ENCODE measurements at places on chromosomes 2 and 18.
A peak's percentile ranks its signal among the peaks of the same experiment; 100 is the strongest.

DNA sequence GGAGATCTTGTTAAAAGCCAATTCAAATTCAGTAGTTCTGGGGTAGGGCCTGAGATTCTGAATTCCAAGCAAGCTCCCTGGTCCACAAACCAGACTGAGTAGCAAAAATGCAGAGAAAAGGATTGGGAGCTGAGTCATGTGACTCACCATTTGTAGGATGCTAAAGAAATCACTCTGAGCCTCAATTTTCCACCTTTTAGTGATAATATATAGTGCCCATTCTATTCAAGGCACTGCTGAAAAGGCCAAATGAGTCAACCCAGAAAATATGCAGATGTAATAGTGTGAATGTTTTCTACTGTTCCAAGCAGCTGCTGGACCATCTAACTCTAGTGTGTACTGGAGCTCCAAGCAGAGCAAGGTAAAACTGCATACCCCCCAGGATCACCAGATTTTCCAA, 47.2 kb downstream of the SLC14A2 start:
- no peak for DNase-seq

DNA sequence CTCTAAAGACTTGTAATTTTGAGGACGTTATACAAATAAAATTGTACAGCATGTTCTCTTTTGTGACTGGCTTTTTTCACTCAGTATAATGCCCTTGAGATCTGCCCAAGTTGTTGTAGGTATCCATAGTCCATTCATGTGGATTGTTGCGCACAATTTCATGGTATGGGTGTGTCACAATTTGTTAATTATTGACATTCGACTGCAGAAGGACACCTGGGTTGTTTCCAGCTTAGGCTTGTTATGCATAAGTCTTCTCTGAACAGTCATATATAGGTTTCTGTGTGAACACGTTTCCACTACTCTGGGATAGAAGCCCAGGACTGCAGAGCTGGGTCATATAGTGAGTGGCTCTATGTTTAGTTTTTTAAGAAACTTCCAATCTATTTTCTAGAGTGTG, 800.8 kb upstream of the SALL3 start:
- DNase-seq = no peak

DNA sequence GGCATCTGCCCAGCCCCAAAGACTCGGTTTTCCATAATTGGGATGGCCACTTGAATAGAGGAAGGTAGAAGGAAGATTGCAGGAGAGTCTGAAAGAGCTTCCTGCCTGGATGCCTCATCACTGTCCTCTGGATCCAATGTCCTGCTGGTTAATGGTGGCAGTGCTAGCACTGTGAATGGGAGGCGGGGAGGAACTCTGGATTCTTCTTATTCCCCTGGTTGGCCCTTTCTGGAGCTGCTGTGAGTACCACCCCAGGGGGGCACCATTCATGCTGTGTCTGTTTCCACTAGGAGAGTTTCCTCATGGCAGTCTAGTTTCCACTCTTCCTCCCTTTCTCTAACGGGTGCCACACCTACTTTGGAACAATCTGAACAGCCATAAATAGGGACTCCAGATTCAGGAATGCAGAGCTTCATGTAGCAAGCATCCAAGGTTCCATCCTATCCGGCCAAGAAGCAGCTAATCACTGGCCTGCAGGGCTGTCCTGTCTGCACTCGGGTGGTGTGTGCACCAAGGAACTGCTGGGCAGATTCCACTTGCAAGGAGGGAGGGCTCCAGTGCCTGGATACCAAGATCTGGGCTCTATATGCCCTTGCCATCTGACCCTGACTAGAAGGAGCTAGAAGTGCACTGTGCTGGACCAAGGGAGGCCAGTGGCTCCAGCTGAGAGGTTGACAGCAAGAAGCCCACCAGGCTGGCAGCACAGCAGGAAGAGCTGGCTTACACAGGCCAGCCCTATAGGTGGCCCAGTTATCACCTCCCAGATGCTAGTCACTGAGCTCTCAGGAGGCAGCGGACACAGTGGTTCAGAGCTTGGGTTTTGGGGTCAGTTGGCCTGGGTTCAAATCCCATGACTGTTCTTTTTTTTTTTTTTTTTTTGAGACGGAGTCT, 4.6 kb upstream of the ATOH8 start:
- no peak for DNase-seq

- no peak for DNase-seq
Measured at GRCh38 chr2:178855151-178855550, 47.9 kb upstream of the TTN start.

DNA sequence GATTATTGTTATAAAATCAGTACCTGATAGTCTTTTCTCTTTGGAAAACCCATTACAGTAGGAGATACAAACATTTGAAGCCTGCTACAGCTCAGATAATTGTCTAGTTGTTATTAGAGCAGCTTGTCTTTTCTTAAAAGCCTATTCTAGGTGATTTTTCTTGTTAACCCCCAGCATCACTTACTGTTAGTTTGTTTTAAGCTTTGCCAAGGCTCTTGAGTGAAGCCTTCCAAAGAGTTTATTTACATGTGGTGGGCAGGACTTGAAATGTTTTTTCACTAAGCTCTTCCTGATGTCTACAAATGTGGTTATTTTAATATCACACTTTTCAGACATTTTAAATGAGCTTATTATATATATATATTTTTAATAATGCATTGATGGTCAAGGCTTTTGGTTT, 791.3 kb downstream of the PLCL1 start:
- DNase-seq = no peak

GRCh38 chr18:6039055-6039454, 143.7 kb upstream of the TMEM200C start:
- DNase-seq = no peak

GRCh38 chr18:43279015-43279744, 1.9 kb upstream of the SYT4 start:
- DNase-seq = peak; percentile 21

- peak; percentile 97 for DNase-seq
Measured at GRCh38 chr2:117980783-117981676, 32.8 kb downstream of the CCDC93 start.

DNA sequence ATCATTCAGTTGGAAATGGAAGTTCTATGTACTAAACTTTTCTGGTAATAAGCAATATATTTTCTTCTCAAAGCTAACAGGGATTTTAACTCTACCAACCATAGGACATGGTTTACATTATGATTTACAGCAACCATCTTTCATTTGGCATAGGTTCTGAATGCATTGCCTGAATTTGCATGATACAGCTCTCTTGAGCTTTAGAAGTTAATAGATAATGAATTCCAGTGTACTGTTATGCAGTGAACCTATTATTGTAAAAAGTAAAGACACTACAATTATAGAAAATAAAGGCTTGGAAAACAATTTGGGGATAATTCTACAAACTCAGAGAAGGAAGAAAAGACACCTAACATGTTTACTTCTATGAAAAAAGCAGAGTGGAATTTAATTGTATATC, 182.0 kb downstream of the GRB14 start:
- no peak for DNase-seq

DNA sequence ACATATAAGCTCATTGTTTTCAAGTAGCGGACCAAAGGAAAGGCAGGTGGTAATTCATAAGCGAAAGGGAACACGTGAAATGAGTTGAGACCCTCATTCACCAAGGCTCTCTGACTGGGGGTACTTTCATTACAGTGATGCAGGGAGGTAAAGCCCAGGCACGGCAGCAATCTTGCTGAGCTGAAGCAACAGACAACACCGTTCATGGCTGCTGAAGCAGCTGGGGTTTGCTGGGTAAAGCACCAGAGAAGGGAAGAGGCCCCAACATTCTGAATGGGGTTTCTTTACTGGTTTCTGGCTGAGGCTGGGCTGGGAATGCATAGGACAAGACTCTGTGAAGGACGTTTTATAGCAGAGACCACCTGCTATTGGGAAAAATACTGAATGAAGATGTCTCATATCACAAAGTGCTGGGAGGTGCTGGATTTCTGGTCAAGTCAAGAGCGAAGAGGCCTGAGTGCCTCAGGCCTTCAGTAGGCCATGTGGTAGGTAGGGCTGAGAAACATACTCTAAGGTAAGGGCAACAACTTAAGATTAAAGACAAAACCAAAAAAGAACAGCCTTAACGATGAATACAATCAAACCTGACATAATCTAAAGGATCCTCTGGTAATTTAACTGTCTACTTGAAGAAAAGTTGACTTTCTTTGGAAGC, 324.7 kb upstream of the PIK3C3 start:
- DNase-seq = no peak

- peak; percentile 85 for DNase-seq
Measured at GRCh38 chr2:149027590-149028250, 10.8 kb upstream of the LYPD6B start.

- DNase-seq = no peak
Measured at GRCh38 chr18:69790649-69791048, 157.0 kb downstream of the CD226 start.

- peak; percentile 42 for DNase-seq
Measured at GRCh38 chr2:51003345-51004192, 28.4 kb downstream of the NRXN1 start.

GRCh38 chr2:18119883-18120282, 241.4 kb downstream of the KCNS3 start:
- no peak for DNase-seq

DNA sequence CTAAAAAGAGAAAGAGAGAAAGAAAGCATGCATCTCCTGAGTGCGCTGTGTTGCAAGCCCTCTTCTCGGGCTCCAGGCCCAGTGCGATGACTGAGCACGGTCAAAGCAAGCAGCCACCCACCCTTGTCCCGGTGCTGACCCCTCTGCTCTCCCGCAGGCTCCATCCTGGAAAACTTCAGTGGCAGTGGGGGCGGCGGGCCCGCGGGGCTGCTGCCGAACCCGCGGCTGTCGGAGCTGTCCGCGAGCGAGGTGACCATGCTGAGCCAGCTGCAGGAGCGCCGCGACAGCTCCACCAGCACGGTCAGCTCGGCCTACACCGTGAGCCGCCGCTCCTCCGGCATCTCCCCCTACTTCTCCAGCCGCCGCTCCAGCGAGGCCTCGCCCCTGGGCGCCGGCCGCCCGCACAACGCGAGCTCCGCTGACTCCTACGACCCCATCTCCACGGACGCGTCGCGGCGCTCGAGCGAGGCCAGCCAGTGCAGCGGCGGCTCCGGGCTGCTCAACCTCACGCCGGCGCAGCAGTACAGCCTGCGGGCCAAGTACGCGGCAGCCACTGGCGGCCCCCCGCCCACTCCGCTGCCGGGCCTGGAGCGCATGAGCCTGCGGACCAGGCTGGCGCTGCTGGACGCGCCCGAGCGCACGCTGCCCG, 252.5 kb downstream of the GLI2 start:
- DNase-seq = no peak

DNA sequence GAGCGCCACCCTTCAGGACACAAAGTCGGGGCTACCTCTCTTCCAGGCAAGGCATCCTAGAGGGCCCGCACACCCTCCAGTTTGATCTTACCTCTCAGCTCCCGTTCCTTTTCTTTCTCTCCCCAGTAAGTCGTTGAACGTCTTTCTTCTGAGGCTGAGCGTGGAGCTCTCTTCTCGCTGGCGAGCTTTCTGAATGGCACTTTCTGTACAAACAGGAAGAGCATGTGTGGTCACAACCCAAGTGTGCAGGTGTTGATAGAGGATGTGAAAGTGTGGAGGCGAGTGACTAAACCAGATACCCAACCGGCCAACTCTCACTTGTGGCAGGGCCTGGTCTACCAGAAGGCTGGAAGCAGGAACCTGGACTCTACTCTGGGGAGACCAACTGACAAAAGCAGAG, at the start of gene AFF3:
AFF3 (minus strand) TSS at position 198 of the 400 bp plus-strand sequence. CDS start 38,136 bp downstream, outside the sequence.
- DNase-seq = no peak

DNA sequence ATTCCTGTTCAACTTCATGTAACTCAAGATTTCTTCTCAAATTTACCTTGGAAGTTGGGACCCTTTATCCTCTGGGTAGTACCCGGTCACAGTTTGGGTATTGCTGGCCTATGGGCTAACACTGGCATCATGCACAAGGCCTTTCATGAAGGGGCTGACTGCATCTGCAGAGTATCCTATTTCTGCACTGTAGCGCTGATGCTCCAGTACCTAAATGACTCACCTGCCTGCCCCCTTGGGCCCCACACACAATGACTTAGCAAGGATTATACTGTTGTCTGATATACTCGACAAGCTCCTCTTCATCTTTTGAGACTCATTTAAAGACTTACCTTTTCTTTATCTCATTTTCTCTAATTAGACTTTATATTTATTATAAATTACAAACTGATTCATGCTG, 39.9 kb downstream of the DNAH6 start:
- DNase-seq = no peak

DNA sequence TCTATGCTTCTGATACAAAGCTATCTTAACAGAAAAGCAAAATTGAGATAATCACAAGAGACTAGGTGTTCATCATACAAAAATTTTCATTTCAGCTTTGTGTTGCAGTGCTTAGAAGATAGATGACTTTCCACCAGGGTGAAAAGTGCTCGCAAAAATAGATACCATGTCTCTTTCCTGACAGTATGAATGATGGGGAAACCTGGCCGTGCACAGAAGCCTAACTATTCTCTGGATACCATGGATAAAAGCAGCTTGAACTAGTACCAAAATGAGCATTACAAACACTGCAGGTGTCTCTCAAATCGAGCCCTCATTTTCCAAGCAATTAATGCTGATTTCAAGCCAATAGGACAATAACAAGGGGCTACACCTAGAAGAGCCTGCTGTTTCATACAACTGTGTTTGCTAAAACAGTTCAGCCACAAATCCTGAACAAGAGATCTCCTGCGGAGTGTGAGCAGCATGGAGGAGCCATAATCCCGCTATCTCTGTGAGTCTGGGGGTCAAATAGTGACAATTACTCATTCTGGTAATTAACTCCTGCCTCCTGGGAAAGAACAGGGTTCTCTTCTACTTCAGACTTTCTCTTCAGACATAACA, 507.6 kb downstream of the PID1 start:
- DNase-seq = no peak

GRCh38 chr2:109727929-109728447, 66.1 kb upstream of the RGPD5 start:
- DNase-seq = no peak

DNA sequence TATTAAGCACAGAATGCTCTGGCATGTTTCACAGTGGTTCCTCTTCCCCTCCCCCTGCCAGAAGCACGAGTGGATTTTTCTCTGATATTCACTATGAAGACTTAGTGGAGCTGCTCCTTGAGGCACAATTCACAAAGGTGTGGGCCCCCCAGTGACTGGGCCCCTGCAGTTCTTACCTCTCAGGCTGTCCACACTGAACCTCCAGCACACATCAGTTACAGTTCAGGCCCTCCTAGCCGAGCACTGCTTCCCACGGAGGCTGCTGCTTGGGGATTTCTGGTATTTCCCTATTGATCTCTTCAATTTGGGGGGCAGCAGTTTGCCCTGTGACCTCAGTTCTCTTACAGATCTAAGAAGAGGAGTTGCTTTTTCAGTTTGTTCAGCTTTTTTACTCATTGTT, 236.1 kb downstream of the SH3RF3 start:
- DNase-seq = no peak

DNA sequence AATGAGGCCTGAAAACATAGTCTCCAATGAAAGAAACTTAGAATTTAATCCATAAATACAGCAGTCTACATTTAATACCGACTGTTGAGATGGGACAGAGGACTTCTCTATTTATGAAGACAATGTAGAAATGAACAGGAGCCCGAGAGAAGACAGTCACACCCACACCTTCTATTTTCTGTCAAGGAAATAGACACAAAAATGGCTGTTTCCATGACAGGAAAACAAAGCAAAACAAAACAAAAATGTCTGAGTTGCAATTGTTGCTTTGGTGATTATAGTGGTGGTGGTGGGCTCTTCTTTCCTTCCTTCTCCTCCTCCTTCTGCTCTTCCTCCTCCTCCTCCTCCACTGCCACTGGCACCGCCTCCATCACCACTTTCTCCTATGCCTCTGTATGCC, 72.3 kb upstream of the CCDC68 start:
- no peak for DNase-seq

GRCh38 chr2:130744287-130745117, 10.8 kb upstream of the AMER3 start:
- DNase-seq = no peak
